ENCODE measurements at places on chromosomes 16 and 17.
A peak's percentile ranks its signal among the peaks of the same experiment; 100 is the strongest.

- no peak for DNase-seq
Measured at GRCh38 chr16:54284931-54285413, 1.6 kb downstream of the IRX3 start.

DNA sequence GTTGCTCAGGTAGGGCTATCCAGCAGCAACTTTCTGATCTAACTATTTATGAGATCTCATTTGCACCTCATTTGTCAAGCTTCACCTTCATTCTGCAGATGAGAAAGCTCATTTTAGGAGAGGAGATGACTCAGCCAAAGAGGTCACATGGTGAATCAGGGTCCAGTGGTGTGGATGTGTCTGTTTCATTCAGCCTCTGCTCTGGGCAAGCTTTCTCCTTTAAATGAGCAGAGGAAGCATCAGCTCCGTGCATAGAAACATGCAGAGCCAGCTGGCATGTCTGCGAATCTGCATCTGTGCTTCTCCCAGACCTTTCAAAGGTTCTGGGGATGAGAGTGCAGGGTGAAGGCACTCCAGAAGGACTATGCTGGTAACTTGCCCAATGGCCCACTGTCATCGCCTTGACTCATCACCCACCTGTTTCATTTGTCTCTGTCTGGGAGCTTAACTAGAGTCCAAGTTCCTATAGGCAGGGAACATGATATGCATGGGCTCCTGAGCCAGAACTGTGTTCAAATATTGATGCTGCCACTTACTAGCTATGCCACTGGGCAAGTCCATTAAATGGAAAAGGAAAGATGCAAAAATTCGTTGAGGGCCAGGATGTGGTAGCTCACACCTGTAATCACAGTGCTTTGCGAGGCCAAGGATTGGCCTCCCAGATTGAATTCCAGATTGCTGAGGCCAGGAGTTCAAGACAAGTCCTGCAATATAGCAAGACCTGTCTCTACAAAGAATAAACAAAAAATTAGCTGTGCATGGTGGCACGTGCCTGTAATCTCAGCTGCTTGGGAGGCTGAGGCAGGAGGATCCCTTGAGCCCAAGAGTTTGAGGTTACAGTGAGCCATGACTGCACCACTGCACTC is 67.1 kb upstream of the NLK start:
- DNase-seq = peak; percentile 82

GRCh38 chr17:6627019-6627418 is 13.5 kb downstream of the KIAA0753 start:
- DNase-seq = no peak

GRCh38 chr17:1034652-1035210 is 37.8 kb downstream of the TIMM22 start:
- no peak for DNase-seq

- no peak for DNase-seq
Measured at GRCh38 chr17:4969047-4969550, 1.5 kb upstream of the SPAG7 start.

GRCh38 chr16:10922328-10923145 is 19.7 kb downstream of the DEXI start:
- no peak for DNase-seq

DNA sequence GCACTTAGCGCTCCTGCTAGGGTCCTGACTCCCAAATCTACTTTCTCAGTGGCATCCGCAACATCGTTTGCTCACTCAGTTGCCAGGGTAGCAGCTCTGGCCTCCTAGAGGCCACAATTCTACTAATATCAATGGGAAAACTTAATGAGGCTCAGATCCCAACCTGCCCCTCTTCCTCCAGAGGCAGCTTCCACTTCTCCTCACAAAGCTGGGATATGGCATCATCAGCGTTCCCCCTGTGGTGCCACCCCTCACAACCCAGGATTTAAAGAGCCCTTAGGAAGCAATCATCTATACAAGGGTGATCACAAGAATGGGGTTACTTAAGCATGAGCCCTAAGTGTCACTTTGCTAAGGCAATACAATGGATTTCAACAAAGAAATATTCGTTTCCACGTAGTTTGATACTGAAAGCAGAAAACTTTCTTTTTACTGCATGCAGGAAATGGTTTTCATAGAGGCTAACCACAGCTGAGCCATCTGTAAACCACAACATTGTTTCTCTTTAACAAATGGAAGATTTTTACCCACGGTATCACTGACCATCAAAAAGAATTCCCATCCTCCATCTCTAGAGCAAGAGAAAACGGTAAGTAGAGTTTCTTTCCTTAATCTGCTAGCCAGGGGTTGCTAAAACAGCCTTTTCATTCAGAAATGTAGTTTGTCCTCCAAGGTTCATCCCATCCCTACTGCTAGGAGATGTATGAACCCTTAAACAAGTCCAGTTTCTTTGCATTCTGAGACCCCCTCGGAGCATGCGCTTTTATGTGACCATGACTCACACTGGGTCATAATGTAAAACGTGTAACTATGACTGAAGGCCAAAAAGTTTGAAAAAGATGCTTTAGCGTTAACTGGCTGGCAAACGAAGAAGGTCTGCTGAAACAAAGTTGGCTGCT is 68.3 kb upstream of the BCAR1 start:
- no peak for DNase-seq

DNA sequence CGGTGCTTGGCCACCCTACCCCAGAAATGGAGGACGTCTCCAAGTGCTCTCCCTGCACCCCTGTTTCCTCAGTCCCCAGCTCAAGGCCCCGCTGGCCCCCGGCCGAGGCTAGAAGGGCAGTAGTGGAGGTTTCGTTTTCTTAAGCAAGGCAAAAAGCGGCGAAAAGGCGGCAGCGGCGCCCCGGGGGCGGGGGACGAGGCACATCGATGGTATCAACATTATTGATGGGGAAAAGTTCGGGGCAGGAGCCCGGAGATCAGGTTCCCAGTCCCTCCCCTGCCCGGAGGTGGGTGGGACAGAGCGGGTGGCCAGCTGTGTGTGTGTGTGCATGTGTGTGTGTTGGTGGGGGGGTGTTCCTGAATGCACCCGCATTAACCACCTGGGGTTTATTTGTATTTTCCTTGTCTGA is 4.1 kb upstream of the SALL1 start:
- DNase-seq = no peak

DNA sequence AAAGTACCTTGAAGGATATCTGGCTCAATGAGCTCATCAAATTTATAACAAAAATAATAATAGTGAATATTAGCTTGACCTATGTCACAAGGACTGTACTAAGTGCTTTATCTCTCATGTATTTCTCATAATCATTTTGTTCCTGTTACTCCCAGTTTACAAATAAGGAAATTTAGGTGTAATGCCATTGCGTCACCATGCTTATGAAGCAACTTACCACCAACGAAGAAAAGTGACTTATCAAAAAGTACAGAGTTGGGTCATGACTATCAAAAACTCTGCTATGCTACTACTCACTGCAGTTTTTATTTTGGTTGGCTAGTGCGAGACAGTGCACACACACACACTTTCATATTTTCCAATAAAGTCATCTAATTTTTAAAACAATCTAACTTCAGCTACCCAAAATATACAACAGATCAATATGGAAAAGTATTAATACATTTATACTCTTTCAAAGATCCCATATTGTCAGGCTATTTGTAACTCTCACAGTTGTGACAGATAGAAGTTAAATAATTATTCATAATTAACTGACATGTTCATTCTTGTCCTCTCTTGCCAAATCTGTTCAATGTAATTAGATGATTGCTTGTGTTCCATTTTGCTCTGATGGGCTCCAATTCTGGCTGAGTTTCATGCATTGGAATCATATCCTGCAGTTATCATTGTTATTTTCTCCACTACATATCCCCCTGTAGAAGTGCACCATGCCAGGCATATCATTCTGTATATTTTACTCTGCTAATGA is 119.4 kb downstream of the KCNJ2 start:
- DNase-seq = no peak

DNA sequence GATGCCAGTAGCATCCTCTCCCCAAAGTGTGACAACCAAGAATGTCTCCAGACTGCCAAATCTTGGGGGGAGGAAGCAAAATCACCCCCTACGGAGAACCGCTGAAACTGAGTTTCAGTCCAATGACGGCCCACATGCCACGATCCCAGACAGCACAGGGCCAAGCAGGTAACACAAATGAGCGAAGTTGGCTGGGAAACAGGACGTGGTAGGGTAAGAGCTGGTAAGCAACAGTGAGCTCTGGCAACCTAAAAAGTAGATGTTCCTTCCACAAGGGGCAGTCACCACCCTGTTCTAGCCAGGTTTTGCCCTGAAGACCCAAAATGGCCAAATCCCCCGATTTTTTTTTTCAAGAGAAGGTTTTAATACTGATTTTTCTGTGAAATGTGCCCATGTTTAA is 25.4 kb downstream of the ZFHX3 start:
- DNase-seq = no peak

GRCh38 chr17:39306509-39307212 is 80.9 kb upstream of the STAC2 start:
- no peak for DNase-seq

Measured in NCI-H1694 treated with DMSO at 0.1 percent for 48 hours (cell line).